ENCODE measurements at places on chromosomes 12 and 14.

DNA sequence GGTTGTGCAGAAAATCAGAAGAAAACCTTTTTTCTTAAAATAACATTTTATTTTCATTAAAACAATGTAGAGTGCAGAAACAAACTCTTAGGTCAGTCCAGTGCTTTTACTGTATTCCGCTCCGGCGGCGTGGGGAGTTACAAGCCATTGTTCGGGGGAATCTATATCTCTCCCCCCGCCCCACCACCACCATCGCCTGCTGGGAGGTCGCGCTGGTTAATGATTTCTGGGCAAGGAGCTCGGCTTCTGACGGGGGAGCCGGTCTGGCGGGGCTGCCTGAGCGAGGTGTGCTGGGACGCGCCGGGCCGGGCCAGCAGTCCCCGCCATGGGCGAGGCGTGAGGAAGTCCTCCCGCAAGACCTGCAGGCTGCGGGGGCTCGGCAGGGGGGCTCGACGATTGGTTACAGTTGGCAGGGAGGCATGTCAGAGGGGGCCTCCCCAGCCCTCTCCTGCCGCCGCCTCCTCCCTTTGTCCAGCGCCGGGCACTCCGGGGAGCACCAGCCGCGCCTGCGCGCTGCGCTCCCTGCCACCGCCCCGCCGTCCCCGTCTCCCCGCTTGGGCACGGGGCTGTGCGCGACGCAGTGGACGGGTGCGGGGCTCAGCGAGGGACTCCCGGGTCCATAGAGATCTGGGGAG is 1.0 kb upstream of the DUSP6 start:
- DNase-seq, result peak; percentile 57

DNA sequence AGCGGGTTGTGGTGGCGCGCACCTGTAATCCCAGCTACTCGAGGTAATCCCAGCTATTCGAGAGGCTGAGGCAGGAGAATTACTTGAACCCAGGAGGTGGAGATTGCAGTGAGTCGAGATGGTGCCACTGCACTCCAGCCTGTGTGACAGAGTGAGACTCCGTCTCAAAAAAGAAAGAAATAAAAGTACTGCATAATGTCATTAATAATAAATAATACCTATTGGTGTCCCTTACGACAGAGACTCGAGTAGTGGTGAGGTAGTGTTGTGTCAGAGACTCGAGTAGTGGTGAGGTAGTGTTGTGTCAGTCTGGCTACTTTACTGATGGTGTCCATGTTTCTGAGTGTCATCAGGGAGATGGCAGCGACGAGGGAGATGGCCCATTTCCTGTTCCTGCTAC is 1.3 kb downstream of the GLS2 start:
- no peak for DNase-seq

GRCh38 chr12:55713721-55714120 is 2.1 kb upstream of the BLOC1S1 start:
- DNase-seq, result no peak

DNA sequence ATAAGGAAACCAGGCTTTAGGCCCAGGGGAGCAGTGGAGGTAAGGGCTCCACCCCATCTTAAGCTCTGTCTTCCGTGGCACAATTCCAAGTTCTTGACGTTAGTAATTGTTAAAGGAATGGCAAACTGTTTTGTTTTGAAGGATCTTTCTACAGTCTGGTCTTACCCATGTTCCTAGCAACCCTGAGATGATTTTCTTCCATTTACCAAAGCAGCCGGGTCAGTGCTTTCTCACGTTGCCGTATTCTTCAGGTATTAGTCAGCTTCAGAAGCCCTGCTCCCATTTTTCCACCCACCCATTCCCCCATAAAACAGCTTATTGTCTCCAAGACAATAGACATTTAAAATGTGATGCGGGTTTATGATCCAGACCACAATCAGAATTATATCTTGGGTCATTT is 10.3 kb downstream of the NRIP2 start:
- DNase-seq, result no peak

DNA sequence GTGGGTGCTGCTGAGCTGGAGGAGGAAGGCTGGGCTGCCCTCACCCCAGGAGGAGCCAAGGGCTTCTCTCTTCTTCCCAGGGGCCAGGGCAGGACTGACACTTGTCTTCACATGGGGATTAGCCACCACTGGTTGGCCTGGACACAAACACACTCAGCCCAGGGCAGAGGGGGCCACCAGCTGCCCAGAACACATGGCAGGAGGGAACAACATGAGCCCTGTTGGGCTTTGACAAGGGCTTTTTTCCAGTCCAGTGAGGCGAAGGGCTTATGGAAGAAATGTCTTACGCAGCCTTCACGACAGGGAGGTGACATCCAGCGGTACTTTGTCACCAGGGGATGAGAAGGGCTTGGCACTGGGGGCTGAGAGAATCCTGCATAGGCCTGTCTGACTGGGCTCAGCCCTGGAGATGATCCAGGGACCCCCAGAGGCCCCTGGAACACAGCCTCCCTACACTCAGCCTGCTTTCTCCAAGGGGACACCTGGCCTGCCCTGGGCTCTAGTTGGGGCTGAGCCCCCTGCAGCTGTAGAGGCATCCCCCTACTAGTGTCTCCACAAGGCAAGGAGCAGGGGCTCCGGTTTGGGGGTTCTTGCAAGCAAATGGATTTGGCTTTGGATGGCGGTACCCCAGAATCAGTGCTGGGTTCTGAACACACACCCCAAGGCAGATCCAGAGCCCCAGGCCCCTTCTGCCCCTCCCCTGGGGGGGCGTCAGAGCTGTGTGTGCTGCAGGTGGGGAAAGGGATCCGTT is 18.9 kb downstream of the ARL6IP4 start:
- no peak for DNase-seq

- DNase-seq, result no peak
Measured at GRCh38 chr14:89614009-89614691, 197.1 kb upstream of the FOXN3 start.

DNA sequence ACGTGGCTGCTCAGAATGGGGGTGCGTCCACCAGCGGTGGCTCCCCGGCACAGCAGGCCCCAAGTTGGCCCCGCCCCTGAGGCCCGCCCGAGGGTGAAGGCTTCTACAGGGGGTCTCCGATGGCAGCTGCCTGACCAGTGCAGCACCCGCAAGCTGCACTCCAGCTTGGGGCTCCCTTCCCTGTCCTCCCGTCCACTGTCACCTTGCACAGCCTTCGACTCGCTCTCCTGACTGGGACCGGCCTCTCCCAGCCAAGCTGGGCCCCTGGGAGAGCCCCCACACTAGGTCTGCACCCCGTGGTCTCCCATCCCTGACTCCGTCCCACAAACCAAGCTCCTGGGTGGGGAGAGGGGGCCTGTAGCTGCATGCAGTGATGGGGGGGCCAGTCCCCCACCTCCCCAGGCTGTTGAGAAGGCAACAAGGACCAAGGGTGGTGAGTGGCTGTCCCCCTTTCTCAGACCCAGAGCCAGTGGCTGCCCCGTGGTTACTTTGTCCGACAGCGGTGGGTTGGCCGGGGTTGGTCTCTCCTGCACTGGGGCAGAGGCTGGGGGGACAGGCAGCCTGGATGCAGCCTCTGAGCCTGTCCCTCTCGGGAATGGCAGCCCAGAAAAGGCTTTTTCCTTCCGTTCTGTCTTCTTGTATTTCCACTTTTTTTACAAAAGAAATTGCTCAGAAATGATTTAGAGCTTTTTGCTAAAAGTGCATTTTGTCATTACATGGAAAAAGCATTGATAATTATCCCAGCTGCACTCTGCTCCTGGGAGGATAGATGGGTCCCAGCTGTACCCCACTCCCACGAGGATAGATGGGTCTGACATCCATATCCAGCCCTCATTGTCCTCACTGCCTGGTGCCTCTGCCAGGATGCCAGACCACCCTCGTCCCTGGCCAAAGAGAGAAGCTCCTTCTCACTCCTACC is 217.0 kb downstream of the KIF26A start:
- DNase-seq, result no peak
